HT1080 (cell line): ENCODE measurements at places on chromosomes 11 and 22.

DNA sequence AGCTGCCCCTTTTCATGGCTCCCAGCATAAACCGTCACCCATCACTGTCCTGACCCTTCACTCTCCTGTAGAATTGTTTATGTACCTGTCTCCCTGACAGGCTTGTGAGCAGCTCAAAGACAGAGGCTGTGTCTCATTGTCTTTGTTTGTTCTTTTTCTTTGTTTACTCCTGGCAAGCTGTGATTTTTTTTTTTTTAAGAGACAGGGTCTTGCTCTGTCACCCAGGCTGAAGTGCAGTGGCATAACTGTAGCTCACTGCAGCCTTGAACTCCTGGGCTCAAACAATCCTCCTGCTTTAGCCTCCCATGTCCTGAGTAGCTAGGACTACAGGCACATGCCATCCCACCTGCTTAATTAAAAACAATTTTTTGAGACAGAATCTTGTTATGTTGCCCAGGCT, 9.7 kb downstream of the ARHGAP1 start:
- no peak for DNase-seq

DNA sequence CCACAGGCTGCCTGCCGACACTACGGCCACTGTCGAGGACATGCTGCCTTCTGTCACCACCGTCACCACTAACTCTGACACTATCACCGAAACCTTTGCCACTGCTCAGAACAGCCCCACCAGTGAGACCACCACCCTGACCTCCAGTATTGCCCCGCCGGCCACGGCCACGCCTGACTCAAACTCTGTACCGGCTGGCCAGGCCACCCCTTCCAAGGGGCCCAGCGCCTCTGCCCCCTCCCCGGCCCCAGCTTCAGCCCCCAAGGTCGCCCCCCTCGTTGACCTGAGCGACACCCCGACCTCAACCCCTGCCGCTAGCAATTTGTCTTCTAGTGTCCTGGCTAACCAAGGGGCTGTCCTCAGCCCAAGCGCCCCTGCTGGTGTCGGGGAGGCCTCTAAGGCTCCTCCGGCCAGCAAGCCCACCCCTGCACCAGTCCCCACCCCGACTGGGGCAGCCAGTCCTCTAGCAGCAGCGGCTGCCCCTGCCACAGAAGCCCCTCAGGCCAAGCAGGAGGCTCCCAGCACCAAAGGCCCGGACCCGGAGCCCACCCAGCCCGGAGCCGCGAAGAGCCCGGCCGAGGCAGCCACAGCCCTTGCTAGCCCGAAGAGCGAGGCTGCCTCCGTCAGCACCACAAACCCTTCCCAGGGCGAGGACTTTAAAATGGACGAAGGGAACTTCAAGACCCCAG, 41.3 kb upstream of the TTC12 start:
- no peak for DNase-seq

GRCh38 chr11:6405052-6405667, 13.7 kb downstream of the APBB1 start:
- no peak for DNase-seq

DNA sequence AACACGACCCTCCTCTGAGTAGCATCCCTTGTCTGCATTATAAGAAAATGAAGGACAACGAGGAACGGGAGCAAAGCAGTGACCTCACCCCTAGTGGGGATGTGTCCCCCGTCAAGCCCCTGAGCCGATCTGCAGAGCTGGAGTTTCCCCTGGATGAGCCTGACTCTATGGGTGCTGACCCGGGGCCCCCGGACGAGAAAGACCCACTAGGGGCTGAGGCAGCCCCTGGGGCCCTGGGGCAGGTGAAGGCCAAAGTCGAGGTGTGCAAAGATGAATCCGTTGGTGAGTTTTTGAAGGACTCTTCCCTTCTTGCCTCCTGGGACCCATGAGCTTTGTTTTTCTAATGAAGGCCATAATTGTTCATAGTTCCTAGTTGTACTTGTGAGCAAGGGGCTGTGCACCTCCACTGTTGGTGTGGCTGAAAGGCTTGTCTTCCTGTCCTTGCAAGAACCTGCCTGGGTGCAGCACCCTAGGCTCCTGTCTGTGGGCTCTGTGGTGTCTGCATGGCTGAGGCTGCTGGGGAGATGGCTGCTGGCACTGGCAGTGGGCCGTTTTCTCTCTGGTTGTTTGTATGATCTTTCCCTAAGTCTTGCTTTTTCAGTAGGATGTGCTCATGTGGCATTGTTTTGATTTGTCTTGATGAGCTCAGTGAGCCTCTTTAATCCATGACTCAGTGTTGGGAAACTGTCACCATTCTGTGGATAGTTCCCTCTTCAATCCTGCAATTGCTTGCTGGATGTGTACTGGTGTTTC, 10.1 kb downstream of the DGCR8 start:
- DNase-seq = no peak

DNA sequence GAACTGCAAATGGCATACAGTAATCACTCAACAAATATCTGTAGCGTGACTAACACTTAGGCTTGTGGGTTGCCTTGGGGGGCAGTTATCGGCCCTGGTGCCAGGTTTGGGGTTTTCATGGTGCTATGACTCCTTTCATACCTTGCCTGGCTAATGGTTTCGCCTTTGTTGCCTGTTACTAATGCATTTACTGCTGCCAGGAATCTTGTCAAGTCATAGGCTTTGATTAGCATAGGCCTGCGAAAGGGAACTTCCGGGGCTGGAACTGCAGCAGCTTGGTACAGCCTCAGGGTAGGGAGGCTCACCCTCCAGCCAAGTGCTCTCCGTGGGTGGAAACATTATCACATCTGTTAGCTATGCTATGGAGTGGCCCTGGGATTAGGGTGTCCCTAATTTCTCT, 13.2 kb downstream of the SLC25A18 start:
- peak; percentile 88 for DNase-seq

- DNase-seq = no peak
Measured at GRCh38 chr11:76313913-76314740, 66.8 kb downstream of the THAP12 start.

DNA sequence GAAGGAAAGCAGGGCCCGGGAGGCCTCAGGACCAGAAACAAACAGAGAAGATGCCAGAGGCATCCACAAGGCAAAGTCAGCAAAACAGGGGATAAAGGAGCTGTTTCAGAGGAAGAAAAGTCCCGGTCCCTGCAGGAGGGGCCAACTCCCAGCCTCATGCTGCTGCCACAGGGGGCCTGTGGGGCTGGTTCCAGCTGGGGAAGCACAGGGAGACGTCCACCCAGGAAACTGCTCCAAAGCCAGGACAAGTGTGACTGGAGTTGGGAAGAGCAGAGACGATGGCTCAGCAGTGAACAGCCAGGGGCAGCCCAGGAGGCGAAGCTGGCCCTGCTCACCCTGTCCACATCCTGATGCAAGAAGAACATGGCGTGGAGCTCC, 454.4 kb downstream of the BRD1 start:
- DNase-seq = no peak

GRCh38 chr22:49571326-49571725, 256.3 kb downstream of the BRD1 start:
- no peak for DNase-seq

GRCh38 chr11:36093548-36093947, 149.7 kb downstream of the LDLRAD3 start:
- DNase-seq = no peak

DNA sequence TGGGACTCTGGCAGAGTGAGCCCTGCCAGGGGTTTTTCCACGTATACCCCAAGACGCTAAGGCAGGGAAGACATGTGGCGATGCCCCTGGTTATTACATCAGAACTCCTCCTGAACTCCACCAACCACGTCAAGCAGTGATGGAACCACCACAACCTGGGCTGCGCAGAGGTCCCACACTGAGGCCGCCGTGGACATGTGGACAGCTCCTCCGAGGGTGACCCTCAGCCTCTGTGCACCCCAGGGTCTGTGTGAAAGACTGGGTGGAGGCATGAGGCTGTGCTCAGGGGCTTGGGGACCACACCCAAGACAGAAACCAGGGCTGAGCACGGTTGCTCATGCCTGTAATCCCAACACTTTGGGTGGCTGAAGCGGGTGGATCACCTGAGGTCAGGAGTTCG, 52.2 kb downstream of the TRMU start:
- DNase-seq = no peak

GRCh38 chr11:70123711-70124110, 45.6 kb downstream of the ANO1 start:
- DNase-seq = no peak

GRCh38 chr11:115906171-115906570, 402.0 kb upstream of the CADM1 start:
- no peak for DNase-seq

- DNase-seq = no peak
Measured at GRCh38 chr11:104795501-104796213, 102.6 kb downstream of the CASP12 start.

- DNase-seq = no peak
Measured at GRCh38 chr11:22084056-22084455, 108.8 kb upstream of the ANO5 start.

DNA sequence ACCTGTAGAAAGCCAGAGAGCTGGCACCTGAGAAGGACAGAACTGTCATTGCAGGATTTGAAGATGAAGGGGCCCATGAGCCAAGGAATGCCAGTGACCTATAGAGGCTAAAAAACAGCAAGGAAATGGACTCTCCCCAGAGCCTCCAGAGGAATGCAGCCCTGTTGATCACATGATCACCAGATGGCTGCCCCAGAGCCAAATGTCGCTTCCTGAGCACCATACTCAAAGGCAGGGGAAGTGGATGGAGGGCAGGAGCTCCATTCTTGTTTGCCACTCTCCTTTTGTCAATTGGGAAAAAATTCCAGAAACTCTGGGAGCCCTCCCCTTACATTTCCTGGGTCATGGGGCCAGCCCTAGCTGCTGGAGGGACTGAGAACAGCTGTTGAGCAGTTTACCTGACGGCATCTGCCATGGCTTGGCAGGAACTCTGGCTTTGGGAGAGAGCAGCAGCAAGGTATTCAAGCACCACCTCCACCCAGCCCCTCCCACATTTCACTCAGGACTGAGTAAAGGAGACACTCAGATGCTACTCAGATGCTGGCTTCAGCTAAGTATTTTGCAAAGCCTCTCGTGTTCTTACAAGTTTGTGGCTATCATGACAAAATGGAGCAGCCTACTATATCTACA, 46.9 kb downstream of the DKK3 start:
- DNase-seq = no peak

DNA sequence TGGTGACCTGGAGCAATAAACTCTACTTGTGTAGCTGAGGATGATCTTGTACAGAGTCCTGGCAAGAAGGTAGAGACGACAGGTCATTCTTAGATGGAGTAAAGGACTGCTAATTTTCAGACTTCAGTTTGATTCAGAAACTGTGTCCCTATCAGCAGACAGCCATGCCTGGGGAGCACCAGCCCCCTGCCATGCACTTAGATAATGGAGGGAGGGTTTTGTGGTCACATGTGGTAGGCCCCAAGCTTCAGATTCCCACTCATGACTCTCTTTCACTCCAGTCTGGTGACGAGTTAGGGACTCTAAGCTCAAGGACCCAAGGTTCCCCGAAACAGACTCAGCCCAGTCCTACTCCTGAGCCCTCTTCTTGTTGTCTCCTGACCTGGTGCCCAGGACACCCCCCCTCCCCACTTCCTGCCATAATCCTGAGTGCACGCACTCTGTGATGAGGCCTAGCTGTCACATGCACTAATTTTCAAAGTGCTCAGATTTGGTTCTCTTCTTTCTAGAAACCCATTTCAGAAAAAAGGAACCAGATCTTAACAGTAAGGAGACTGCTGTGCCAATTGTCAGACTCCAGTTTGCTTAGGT, 10.2 kb upstream of the AMPD3 start:
- no peak for DNase-seq

DNA sequence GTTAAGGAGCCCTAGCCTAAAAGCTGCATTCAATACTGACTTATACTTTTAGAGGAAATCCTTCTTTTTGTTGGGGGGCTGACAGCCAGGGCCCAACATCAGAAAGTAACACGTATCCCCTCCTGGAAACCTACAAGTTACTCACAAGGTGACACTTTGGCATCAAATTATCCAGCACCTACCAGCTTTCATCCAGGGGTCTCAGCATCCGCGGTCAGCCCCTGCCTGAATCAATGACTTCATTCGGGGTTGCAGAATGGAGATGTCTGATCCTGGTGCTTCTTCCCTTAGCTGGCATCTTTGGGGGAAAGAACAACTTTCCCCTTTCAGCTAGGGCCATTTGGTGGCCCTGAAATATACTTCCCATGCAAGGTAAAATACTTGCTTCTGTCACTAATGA, 5.3 kb upstream of the NAP1L4 start:
- DNase-seq = no peak

DNA sequence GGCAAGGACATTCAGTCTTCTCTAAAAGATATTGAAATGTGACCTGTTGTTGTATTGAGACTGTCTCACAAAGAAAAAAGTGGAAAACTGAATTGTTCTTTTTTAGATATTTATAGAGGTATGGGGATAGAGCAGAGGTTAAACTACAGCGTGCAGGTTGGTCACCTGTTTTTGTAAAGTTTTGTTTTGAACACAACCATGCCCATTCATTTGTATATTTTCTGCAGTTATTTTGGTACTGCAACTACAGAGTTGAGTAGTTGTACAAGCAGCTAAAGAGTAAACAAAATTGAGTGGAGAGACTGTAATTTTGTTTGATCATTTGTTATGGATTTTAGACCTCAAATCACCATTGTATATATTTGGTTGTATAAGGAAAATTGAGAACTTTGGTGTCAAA, 11.3 kb downstream of the EED start:
- DNase-seq = no peak

GRCh38 chr22:19035474-19036228, 86.6 kb downstream of the DGCR2 start:
- no peak for DNase-seq

DNA sequence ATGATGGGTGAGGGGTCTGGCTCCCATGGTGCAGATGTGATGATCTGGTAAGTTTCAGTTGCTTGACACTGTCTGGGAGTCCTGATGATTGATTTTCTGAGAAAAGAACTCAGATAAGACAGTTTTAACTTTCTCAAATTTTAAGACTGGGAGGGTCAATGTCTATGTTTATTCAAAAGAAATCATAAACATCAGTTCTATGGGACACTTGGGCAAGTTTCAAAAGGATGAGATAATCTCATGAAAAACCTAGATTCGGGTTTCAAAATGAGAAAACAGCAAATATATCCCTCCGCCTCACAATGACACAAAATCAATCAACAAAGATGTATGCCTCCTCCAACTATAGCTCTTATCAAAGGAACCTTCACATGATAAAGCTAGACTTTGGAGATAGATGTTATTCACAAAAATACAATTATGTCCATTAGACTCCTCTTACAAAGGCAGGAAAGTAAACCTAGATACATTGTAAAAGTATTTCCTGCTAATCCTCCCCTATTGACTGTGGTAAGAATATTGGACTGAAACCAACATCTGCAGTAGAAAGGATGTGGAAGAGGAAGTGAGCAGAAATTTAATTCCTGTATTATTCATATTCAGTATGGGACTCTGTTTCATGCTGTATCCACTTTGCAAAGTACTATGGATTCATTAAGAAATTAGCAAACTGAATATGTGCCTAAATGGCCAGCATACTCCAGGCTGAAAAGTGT, 21.6 kb downstream of the SVIP start:
- peak; percentile 67 for DNase-seq

- DNase-seq = no peak
Measured at GRCh38 chr11:61298663-61299244, 3.6 kb upstream of the VWCE start.

GRCh38 chr11:4065086-4065485, 29.5 kb upstream of the RRM1 start:
- no peak for DNase-seq
